ENCODE measurements at places on chromosomes 12 and 14. TPM values are rescaled to one million over a fixed set of nuclear protein-coding genes. Genes with fewer than 3 reads are reported as not detected.
A peak's percentile ranks its signal among the peaks of the same experiment; 100 is the strongest.

GRCh38 chr14:102363182-102363943 is 622 bp downstream of the TECPR2 start:
- ATAC-seq: peak; percentile 6

The TGM1 gene
- total RNA-seq: 16.1 TPM

The CACNA2D4 gene
- 23.0 TPM for total RNA-seq

GRCh38 chr12:113924341-113924740 is 41.8 kb downstream of the RBM19 start:
- no peak for ATAC-seq

The SOAT2 gene
- 0.28 TPM for total RNA-seq

- no peak for ATAC-seq
Measured at GRCh38 chr12:57057067-57057751, 7.3 kb upstream of the MYO1A start.

GRCh38 chr14:24251880-24252288 is 9.5 kb upstream of the TINF2 start:
- no peak for ATAC-seq

The C12orf54 gene
- total RNA-seq: not detected
